ENCODE measurements at places on chromosomes 4 and X.

- DNase-seq, result no peak
These were observed 25.7 kb upstream of the XIAP start for GRCh38 chrX:123834116-123834515.

DNA sequence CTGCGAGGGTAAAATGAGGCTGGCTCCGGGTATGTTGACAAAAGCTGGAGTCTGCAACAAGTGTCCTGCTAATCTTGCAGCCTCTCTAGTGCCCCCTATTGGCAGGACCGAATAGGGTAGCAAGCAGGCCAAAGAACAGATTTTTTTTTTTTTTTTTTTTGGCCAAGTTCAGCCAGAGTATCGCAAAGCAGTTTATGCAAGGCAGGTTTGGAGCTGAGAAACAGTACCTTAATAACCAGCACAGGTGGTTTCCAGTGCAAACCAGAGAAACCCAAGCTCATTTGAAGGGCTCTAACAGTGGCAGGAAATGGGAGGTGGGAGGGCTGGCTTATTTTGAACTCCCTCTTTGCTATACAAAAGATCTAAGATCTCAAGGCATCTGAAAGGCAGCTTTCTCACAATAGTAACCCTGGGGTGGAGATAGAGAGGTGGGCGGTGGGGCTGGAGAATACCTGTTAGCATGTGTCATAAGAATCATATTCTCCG is 38.2 kb upstream of the OCIAD2 start:
- peak; percentile 9 for DNase-seq

DNA sequence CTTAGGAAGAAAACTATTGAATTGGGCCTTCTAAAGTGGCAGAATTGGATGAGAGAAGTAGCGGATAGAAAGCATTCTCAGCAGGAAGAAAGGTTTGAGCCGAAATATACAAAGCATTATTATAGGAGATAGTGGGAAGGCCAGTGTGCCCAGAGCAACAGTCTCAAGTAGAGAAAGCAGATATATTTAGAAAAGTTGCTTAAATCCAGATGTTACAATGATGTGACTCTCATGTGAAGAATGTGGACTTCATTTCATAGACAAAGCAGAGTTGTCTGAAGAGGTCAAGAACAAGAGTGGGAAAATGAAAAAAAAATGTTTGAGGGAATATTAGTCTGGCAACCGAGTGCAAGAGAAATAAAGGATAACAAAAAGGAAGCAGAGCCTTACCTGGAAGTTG is 66.9 kb downstream of the SYNPO2 start:
- no peak for DNase-seq

- no peak for DNase-seq
These were observed 167.5 kb downstream of the CDS1 start for GRCh38 chr4:84750260-84750959.

DNA sequence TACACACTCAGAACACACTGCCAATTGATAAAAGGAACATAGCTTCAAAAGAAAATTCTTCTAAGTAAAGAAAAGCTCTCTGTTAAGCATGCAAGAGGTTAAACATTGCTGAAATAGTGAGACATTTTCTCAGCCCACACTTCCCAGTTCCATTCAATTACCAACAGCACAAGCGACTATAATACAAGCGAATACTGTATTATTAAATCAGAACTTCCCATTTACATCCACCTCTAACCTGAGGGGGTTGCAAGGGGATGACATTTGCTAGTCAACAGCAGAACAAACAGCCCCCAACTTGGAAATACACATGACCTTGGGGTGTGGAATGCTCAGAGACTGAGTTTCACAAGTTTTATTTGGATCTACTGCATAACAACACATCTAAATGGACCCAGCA is 1.1 kb downstream of the FSTL5 start:
- DNase-seq, result no peak

DNA sequence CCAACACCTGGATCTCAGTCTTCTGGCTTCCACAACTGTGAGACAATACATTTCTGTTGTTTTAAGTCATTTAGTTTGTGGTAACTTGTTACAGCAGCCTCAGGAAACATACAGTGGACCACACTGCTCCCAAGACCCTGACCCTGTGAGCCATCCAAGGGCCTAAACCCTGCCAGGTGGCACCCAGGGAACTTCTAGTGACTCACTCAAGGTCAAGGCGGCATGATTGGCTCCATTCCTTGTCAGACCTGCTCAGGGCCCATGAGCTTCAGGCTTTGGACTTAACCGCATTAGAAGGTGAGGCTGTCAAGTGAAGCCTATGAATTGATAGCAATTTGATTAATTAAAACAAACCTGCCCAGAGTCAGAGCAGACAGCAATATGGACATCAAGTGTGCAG is 165.7 kb upstream of the MAMLD1 start:
- DNase-seq, result no peak

- no peak for DNase-seq
These were observed 603.9 kb downstream of the INPP4B start for GRCh38 chr4:142242156-142242555.

Measured in stimulated activated CD8-positive, alpha-beta memory T cell treated with anti-CD3 and anti-CD28 coated beads, Interleukin-4, amount 100 ng/mL, for 4 hours (primary cell).